ENCODE measurements at places on chromosomes 11 and 22.

DNA sequence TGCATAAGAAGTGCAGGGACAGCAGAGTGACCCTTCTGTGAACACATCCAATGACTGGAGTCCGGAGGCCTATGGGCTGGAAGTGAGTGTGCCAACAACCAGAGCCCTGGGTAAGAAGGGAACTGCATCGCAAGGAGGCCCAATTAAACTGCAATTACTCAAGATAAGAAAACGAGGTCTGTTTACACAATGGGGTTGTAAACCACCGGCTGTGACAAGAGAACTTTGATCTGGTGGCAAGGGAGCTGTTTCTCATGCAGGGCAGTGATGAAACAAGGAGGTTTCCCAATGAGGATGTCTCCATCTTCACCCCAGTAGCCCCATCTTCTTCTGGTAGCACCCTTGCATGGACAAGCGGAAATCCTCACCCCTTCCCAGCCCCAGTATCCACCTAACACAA, 21.5 kb downstream of the ETS1 start:
- H3K27me3 ChIP-seq: no peaks in the 10 kb centered on the region
- no peak overlapping the region for H3K27ac ChIP-seq
- H3K36me3 ChIP-seq: no peaks in the 10 kb centered on the region

DNA sequence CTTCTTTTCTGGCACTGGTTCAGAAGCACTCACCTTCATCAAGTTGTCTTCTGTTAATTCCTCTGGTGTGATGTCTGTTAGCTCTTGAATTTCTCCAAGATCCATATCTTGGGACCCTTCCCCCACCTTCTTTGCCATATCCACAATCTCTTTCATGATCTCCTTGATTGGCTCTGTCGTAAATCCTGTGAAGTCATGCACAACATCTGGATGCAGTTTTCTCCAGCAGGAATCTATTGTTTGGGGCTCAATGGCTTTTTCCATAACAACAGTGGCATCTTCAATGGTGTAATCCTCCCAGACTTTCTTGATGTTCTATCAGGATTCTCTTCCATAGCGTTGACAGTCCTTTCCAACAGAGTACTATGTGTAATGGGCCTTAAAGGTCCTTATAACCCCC, 96.9 kb downstream of the CSTPP1 start:
- H3K4me3 ChIP-seq: no peak overlapping the region
- no peaks in the 10 kb centered on the region for H3K27me3 ChIP-seq
- no peaks in the 10 kb centered on the region for H3K36me3 ChIP-seq
- no peaks in the 10 kb centered on the region for H3K4me1 ChIP-seq
- DNase-seq: no peak

DNA sequence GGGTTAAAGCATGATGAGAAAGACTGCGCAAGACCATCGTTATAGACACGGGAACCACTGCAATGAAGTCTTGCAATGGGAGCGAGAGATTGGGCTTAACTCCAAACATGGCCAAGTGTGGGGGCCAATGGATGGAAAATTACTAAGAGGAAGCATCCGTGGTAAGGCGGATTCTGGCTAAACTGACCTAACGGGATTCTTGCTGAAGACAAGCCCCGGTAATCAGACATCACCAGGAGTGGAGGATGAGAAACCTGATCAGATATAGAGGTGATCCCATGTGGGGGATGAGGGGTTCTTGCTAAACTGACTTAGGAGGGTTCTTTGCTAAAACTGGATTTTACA, 5.8 kb upstream of the SYNGR1 start:
- no peak for DNase-seq
- H3K36me3 ChIP-seq: no peaks in the 10 kb centered on the region
- no peaks in the 10 kb centered on the region for H3K27me3 ChIP-seq
- peaks cover 19% of the 10 kb centered on the region for H3K4me1 ChIP-seq
- no peak overlapping the region for H3K27ac ChIP-seq

DNA sequence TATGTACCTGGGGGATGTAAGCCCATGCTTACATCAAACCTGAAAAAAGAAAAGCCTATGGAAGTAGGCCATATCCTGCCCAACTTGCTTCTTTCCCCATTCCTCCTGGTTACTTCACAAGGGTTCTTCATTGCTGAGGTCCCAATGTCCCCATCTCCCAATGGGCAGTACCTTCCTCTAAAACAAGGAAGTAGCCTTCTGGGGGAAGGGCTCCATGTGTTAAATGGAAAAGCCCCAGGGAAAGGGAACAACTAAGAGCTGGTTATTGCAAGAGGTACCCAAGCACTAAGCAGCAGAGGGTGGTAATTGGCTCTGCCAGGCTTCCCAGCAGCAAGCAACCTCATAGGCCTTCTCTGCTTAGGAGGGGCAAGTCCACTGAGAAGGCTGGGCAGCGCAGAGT, 11.3 kb downstream of the TMEM216 start:
- H3K27me3 ChIP-seq: no peaks in the 10 kb centered on the region
- no peaks in the 10 kb centered on the region for H3K4me1 ChIP-seq
- H3K36me3 ChIP-seq: peaks cover 13% of the 10 kb centered on the region
- H3K27ac ChIP-seq: no peak overlapping the region

DNA sequence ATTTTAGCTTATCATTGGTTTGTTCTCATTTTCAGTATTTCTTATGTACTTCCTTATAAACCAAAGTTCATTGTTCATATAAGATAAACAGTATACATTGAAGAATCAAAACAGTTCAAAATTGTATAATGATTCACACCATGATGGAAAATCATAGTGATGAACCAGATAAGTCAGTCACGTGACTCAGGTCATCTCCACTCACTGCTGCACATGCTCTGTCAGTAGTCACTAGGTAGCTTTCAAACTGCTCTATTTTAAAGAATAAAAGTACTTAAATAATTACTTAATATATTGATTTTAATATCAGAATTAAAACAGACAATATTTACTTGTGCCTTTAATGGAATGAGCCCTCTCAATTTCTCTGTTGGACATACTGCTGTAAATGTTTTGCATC, 37.5 kb downstream of the PDHX start:
- no peak for DNase-seq
- H3K4me1 ChIP-seq: no peaks in the 10 kb centered on the region
- no peaks in the 10 kb centered on the region for H3K27me3 ChIP-seq
- no peak overlapping the region for H3K27ac ChIP-seq
- H3K4me3 ChIP-seq: no peak overlapping the region

DNA sequence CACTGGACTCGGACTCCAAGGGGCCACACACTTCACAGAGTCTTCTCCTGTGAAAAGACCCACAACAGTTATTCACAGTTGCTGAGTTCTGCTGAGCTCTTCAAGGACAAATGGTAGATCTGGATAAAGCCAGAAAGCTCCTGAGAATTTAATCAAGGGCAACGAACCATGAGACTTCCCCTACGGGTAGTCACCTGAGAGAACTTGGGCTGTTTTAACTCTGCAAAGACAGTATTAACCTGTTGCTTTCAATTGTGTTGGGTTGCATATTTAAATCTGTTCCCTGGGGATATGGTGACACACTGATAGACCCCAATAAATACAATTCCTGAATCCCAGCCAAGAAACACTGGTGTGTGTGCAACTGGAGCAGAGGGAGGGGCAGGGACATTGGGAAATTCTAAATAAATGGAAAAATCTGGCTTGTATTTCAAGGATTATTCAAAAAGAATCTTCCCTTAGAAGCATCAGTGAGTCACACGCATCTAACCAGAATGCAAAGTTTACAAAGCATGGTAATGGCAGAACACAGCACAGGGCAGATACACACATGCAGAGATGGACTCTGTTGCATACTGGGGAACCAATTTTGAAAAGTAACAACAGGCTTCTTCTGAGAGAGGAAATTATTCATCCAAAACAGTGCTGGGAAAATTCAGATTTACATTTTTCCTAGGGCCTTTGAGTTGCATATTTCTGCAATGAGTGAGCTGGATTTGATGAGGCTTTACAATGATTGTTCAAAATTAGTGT, 4.0 kb downstream of the KCNJ1 start:
- no peak overlapping the region for H3K4me3 ChIP-seq
- no peak overlapping the region for H3K27ac ChIP-seq
- no peak for DNase-seq
- H3K36me3 ChIP-seq: no peaks in the 10 kb centered on the region
- H3K27me3 ChIP-seq: no peaks in the 10 kb centered on the region

DNA sequence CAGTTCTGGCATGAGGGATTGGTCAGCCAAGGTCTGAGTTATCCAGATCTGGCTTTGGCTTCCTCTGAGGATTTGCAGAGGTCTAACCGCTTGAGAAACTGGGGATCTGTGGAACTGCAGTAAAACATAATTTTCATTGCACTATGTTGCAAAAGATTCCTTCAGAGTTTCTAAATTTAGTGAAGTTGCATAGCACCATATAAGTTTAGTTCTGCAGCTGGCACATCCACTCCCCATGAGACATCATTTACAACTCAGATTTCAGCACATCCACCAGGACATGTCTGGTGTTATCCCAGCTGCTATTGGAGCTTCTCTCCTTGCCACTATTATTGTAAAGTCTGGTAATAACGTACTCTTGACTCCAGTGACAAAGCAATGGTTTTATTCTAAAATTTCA, 181.5 kb downstream of the CWF19L2 start:
- no peaks in the 10 kb centered on the region for H3K4me1 ChIP-seq
- no peak overlapping the region for H3K27ac ChIP-seq
- no peak overlapping the region for H3K4me3 ChIP-seq
- H3K27me3 ChIP-seq: no peaks in the 10 kb centered on the region
- DNase-seq: no peak
- no peaks in the 10 kb centered on the region for H3K36me3 ChIP-seq

DNA sequence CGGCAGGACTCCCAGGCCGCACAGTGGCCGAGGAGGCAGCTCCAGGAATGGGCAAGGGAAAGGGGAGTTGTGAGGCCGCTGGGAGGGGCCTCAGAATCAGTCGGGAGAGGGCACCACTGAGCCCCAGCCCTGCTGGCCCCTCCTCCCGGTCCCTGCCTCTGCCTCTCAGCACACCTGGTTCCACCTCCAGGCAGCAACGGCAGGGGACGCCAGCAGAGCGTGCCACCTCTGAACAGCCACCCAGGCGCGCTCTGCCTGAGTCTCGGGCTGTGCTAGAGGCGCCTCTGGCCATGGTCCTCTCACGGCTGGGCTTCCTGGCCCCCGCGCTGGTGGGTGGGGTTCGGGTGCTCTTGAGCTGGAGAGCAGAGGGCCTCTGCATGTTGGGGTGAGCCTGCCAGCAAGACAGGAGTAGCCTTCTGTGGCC, 33.0 kb downstream of the MOB2 start:
- H3K27ac ChIP-seq: no peak overlapping the region
- DNase-seq: no peak
- H3K4me3 ChIP-seq: no peak overlapping the region
- peaks cover 5% of the 10 kb centered on the region for H3K4me1 ChIP-seq
- no peaks in the 10 kb centered on the region for H3K27me3 ChIP-seq
- H3K36me3 ChIP-seq: no peaks in the 10 kb centered on the region

DNA sequence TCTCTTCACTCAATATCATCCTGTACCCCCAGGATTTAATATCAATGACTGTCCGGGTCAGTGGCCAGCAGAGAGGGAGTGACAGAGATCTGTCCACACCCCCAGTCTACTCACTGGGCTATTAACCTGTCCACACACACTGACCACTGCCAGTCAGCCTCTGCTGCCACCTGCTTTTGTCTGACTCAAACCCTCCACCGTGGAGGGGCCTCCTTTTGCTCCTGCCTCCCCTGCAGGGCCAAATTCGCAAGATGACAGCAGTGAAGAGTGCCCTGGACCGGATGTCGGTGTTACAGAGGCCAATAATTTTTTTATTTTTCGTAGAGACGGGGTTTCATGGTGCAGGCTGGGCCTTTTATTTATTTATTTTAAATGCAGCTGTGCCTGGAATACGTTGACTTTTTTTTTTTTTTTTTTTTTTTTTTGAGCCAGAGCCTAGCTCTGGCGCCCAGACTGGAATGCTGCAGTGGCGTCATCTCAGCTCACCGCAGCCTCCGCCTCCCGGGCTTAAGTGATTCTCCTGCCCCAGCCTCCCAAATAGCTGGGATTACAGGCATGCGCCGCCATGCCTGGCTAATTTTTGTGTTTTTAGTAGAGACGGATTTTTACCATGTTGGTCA, 5.1 kb downstream of the PDXP start:
- no peak for DNase-seq
- H3K27me3 ChIP-seq: no peaks in the 10 kb centered on the region
- H3K27ac ChIP-seq: no peak overlapping the region
- H3K4me1 ChIP-seq: peaks cover 35% of the 10 kb centered on the region
- H3K4me3 ChIP-seq: no peak overlapping the region

GRCh38 chr11:70381872-70382861, 16.2 kb upstream of the CTTN start:
- DNase-seq: no peak
- H3K36me3 ChIP-seq: peaks cover 18% of the 10 kb centered on the region
- peak overlapping the region; percentile 58 for H3K27ac ChIP-seq
- H3K27me3 ChIP-seq: no peaks in the 10 kb centered on the region
- no peaks in the 10 kb centered on the region for H3K4me1 ChIP-seq

- peaks cover 21% of the 10 kb centered on the region for H3K4me1 ChIP-seq
- H3K27ac ChIP-seq: no peak overlapping the region
- no peak for DNase-seq
- H3K27me3 ChIP-seq: no peaks in the 10 kb centered on the region
Measured at GRCh38 chr11:356610-357009, 12.7 kb upstream of the B4GALNT4 start.

DNA sequence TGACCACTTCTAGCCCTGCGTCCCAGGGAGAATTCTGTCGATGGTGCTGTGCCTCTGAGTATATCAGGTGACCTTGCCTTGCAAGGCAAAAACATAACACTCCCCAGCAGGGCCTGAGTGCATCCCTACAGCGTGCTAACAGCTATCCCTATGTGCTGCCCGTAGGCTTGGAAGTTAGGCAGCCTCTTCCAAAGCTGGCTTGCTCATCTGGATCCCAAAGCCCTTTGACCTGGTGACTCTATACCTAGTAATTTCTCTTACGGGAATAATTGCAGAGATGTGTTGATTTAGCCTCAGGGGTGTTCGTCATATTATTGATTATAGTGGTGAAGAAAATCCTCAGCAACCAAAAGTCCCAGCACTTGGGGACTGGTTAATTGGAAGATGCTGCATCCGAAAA, 32.6 kb upstream of the CRYBB3 start:
- H3K27ac ChIP-seq: peak overlapping the region; percentile 88
- no peak for DNase-seq
- H3K36me3 ChIP-seq: no peaks in the 10 kb centered on the region
- H3K4me1 ChIP-seq: peaks cover 31% of the 10 kb centered on the region

- H3K4me1 ChIP-seq: peaks cover 46% of the 10 kb centered on the region
- H3K36me3 ChIP-seq: no peaks in the 10 kb centered on the region
- no peak overlapping the region for H3K27ac ChIP-seq
- H3K27me3 ChIP-seq: no peaks in the 10 kb centered on the region
- no peak overlapping the region for H3K4me3 ChIP-seq
Measured at GRCh38 chr11:46100670-46101069, 20.6 kb downstream of the PHF21A start.

GRCh38 chr11:71991494-71991893, 7.2 kb upstream of the IL18BP start:
- DNase-seq: no peak
- no peaks in the 10 kb centered on the region for H3K36me3 ChIP-seq
- H3K4me1 ChIP-seq: no peaks in the 10 kb centered on the region
- no peak overlapping the region for H3K27ac ChIP-seq

GRCh38 chr11:120805960-120806555, 217.8 kb upstream of the TBCEL start:
- H3K27me3 ChIP-seq: peaks cover 12% of the 10 kb centered on the region
- H3K36me3 ChIP-seq: no peaks in the 10 kb centered on the region
- H3K4me3 ChIP-seq: no peak overlapping the region
- no peak for DNase-seq
- no peaks in the 10 kb centered on the region for H3K4me1 ChIP-seq
- H3K27ac ChIP-seq: no peak overlapping the region

- no peaks in the 10 kb centered on the region for H3K27me3 ChIP-seq
- no peak overlapping the region for H3K4me3 ChIP-seq
- no peak overlapping the region for H3K27ac ChIP-seq
- H3K4me1 ChIP-seq: no peaks in the 10 kb centered on the region
Measured at GRCh38 chr11:105942921-105943320, 79.1 kb downstream of the MSANTD4 start.

- peaks cover 5% of the 10 kb centered on the region for H3K4me1 ChIP-seq
- H3K4me3 ChIP-seq: no peak overlapping the region
- no peaks in the 10 kb centered on the region for H3K36me3 ChIP-seq
- H3K27ac ChIP-seq: no peak overlapping the region
- no peaks in the 10 kb centered on the region for H3K27me3 ChIP-seq
- DNase-seq: no peak
Measured at GRCh38 chr22:35148866-35149548, 83.0 kb downstream of the ISX start.
